ENCODE measurements at places on chromosomes 1 and 21.

- no peak for DNase-seq
These were observed 47.3 kb upstream of the COL18A1 start for GRCh38 chr21:45357436-45358260.

DNA sequence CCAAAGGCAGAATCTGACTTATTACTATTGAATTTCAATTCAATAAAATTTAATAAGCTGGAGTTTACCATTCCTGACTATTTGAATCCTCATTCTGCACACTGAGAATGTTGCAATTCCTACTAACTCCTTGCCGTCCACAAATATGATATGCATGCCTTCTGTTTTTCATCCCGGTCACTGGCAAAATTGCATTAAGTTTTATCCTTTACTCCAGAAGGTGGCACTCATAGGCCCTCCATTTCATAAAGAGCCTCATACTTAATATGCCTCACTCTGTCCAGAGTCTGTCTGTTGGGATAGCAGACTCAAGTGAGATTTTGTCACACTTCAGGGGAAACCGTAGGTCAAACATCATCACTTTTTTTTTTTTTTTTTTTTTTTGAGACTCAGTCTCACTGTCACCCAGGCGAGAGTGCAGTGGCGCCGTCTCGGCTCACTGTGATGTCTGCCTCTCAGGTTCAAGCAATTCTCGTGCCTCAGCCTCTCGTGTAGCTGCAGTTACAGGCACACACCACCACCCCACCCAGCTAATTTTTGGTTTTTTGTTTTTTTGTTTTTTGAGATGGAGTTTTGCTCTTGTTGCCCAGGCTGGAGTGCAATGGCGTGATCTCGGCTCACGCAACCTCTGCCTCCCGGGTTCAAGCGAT, 27.3 kb downstream of the F11R start:
- DNase-seq = no peak

DNA sequence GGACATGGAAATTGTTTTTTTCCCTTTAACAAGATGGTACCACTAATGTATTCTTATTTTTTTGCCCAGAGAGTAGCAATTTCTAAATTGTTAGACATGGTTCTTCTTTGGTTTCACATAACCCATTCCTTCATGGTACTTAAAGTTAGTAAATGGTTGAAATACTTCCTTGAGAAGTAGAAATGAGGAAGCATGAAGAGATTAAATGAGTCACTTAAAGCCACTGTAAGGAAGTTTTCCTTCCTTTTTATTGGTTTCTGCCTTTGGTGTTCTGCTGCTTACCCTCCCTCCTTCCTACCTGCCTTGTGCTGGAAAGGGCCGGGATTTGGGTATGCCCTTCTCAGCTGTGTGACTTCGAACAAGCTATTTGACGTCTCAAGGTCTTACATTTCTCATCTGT, 101.0 kb downstream of the KIF26B start:
- DNase-seq = no peak

GRCh38 chr21:15826147-15826780, 96.5 kb downstream of the USP25 start:
- DNase-seq = peak; percentile 13

- no peak for DNase-seq
These were observed 126.0 kb downstream of the AK5 start for GRCh38 chr1:77407738-77408375.

DNA sequence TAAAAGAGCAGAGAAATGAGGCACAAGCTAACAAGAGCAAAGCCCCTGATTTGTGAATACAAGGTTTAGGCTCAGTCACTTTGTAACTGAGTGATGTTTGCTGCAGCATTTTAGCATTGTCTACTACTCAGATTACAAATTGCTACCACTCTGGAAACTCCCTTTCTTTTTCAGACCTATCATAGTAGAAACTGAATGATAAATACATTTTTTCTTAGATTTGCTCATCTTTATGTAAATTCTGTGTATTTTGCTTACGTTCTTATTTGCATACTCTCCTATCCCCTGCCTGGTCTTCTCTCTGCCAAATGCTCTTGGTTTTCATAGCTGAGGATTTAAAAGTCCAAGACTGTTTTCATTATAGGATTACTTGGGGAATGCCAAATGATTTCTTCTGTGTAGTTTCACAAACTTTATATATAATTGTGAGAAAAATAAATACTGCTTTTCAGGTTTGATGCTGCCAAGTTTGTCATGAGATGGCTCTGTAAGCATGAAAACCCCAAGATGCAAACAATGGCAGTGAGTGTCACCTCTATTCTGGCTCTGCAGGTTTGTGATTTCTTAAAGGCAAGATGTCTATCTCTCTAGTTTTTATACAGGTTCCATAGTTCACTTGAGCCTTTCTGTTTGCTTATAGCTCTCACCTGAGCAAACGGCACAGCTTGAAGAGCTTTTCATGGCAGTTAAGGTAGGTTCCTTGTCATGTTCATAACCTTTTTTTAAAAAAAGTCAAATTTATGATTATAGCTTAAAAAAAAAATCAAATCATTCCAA, 24.7 kb downstream of the ZYG11A start:
- peak; percentile 29 for DNase-seq

DNA sequence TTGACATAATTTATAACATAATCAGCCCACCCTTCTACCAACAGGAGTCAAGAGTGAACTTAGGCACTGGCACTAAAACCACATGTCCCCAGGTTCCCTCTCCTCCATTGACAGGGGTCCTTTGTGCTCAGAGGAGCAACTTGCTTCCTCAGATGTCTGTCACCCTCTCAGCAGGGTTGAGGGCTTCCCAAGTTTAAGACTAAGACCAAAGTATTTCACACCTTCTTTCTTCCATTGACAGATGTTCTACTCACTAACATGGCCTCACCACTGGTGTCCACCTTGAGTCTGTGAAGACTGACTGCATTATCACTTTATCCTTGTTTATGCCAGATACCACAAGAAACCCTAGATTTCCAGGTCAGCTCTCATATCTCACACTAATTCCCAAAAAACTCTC, 56.5 kb downstream of the CCDC18 start:
- no peak for DNase-seq

DNA sequence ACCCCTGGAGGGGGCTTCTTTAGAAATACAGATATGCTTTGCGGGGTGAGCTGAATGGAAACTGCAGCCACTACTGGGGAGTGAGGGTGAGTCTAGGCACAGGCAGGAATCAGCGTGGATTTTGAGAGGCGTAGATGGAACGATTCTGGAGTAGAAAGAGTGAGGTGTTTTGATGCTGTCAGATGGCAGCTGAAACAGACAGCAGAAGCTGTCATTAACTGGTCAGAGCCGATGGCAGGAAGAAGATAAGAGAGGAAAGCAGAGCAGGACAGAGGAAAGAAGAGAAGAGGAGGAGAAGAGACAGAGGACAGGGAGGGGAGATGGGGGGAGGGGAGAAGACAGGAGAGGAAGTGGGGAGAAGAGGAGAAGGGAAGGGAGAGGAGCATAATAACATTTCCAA, 138.5 kb downstream of the LRIG2 start:
- DNase-seq = no peak

GRCh38 chr1:243550276-243550675, 294.4 kb downstream of the SDCCAG8 start:
- no peak for DNase-seq

DNA sequence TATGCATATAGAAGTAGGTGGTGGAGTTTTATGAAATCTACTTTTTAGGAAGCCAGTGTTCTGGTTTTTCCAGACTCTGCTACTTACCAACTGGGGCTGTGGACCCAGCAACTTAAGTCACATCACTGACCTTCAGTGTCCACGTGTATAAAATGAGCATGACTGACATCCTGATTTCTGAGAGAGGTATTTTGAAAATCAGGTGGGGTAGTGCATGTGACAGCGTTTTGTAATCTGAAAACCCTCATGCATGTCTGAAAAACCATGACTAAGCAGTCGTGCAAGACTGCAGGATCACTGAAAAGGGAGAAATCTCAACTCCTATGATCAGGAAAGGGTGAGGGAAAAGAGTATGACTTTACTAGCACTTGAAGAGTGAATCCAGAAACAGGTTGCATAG, 26.1 kb downstream of the CR1L start:
- DNase-seq = no peak

- no peak for DNase-seq
These were observed 184.4 kb upstream of the GALNT2 start for GRCh38 chr1:229882621-229883020.

DNA sequence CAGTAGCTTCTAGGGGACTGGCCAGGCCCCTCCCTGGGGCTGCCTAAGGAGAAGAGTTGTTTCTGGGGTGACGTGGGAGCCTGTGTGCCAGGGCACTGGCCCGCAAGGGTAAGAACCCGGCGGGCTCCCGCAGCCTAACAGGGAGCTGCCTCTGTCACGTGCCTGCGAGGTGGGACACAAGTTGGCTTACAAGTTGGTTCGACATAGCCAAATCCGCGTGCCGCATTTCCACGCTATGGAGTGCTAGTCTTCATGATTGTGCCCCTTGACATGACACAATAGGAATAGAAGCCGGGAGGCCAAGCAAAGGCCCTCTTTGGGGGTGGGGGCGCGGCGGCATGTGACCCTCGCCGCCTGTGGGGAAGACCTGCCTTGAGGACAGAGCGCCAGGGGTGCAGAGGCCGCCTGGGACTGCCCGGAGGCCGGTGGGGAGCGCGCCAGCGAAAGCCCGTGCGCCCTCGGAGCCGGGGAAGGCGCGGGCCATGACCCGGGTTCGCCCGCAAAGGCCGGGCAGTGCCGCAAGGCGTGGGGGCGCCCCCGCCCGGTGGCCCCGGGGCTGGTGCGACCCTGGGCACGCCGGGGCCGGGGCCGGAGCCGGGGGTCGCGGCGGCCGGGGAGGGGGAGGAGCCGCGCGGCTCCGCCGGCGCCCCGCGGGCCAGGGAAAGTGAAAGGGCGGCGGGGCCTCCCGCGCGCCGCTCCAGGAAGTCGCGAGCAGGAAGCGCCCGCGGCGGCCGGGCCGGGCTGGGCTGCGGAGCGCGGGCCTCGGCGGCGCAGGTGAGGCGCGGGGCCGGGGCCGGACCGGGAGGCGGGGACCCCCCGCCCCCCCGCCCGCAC, at the start of gene SLC37A1:
Gene SLC37A1, plus strand, starts transcription at position 702 of the 834 bp plus-strand sequence. CDS start 4,603 bp downstream, outside the sequence.
- DNase-seq = no peak

- peak; percentile 96 for DNase-seq
These were observed at the start of gene CAP1 for GRCh38 chr1:40040511-40041465. CAP1 (plus strand) TSS chr1:40040729; CDS start chr1:40059347, 18,618 bp downstream.

DNA sequence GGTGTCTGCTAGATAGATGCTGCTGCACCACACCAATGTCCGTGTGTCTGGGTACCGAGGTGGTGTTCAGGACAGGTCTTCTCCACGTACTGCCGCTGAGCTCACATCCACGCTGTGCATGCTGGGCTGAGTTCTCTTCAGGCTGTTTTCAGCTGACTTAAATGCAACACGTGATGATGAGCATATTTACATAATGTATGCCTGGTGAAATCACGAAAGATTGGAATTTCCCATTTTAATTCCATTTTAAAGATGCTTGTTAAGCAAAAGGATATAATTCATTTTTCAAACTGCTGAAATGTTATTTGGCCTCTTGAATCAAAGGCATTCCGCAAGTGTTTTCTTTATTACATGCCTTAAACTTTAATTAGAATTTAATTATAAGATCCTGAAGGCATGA, 107.9 kb downstream of the FGGY start:
- DNase-seq = no peak

- DNase-seq = no peak
These were observed 28.5 kb downstream of the SLC26A9 start for GRCh38 chr1:205914730-205915129.

DNA sequence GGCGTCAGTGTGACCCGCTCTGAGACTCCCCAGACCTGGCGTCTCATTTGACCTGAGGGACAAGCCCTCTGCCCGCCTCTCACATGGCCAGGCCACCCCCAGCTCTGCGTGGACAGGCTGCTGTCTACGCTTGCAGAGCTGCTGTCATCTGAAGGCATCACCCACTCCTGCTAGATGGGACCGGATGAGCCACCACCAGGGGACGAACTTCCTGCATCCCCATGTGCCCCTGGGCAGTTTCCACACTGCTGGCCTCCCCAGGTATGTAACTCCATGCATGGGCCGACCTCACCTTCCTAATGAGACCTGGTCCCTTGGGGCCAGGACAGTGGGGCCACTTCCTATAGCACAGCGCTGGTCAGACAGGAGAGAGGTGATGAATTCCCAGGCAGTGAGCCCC, 121.5 kb downstream of the PSMG1 start:
- no peak for DNase-seq

DNA sequence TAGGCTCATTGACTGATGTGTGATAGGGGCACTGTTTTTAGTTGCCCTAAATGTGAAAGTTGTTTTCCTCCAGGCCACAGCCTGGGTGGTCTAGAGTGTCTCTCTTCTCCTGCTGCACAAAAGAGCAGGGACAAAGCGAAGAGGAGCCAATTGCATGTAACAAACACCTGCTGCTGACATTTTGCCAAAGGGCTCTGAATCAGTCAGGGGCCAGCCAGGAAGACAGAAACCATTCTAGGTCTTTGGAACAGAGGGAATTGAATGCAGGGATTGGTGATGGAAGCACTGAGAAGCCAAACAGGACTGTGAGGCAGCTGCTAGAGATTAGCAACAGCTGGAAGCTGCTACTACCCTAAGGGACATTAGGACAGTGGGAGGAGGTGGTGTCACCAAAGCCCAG, 185.3 kb upstream of the POU3F1 start:
- DNase-seq = no peak

- DNase-seq = no peak
These were observed 25.4 kb downstream of the HMGCS2 start for GRCh38 chr1:119743308-119743707.

- no peak for DNase-seq
These were observed 4.3 kb downstream of the TCHH start for GRCh38 chr1:152110860-152111514.

GRCh38 chr1:173562813-173563212, 40.1 kb downstream of the SLC9C2 start:
- no peak for DNase-seq

DNA sequence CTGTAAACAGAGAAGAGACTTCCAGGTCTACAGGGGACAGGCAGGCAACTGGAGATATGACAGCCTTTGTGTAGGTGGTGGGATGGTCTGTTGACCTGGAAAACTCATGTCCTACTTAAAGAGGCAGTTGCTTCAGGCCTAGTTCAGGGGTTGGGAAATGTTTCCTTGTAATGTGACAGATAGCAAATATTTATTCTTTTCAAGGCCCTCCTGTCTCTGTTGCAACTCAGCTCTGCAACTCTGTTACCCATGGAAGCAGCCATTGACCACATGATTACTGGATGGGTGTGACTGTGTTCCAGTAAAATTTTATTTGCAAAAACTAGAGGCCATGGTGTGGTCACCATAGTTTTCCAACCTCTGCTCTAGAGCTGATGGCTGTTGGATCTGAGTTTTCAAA, 341.9 kb downstream of the PTBP2 start:
- DNase-seq = no peak

DNA sequence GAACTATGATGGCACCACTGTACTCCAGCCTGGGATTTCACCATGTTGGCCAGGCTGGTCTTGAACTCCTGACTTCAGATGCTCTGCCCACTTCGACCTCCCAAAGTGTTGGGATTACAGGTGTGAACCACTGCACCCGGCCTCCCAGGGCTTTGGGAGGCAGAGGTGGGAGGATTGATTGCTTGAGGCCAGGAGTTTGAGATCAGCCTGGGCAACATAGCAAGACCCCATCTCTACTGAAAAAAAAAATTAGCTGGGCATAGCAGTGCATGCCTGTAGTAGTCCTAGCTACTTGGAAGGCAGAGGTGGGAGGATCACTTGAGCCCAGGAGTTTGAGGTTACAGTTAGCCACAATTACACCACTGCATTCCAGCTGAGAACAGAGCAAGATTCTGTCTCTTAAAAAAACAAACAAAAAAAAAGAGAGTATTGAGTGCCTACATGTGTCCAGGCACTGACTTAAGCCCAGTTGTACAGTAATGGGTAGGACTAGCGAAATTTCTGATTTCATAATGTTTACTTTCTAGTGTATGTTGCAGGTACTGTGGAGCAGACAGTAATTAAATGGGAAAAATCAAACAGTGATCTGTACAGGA, 4.2 kb downstream of the MANEAL start:
- no peak for DNase-seq

Measured in NCI-H1048 (cell line).